GM23338 (cell line): ENCODE measurements at places on chromosomes 7 and 10. TPM values are rescaled to one million over a fixed set of nuclear protein-coding genes. Genes with fewer than 3 reads are reported as not detected.

- H3K4me3 ChIP-seq: no peak overlapping the region
- H3K27me3 ChIP-seq: no peaks in the 10 kb centered on the region
- H3K4me1 ChIP-seq: peaks cover 6% of the 10 kb centered on the region; the same call in 1 of the 2 replicates
Measured at GRCh38 chr7:25752967-25753791, 398.8 kb upstream of the NFE2L3 start.

ATOH7 gene
- 1.2 and 1.8 TPM in 2 replicates for total RNA-seq

DNA sequence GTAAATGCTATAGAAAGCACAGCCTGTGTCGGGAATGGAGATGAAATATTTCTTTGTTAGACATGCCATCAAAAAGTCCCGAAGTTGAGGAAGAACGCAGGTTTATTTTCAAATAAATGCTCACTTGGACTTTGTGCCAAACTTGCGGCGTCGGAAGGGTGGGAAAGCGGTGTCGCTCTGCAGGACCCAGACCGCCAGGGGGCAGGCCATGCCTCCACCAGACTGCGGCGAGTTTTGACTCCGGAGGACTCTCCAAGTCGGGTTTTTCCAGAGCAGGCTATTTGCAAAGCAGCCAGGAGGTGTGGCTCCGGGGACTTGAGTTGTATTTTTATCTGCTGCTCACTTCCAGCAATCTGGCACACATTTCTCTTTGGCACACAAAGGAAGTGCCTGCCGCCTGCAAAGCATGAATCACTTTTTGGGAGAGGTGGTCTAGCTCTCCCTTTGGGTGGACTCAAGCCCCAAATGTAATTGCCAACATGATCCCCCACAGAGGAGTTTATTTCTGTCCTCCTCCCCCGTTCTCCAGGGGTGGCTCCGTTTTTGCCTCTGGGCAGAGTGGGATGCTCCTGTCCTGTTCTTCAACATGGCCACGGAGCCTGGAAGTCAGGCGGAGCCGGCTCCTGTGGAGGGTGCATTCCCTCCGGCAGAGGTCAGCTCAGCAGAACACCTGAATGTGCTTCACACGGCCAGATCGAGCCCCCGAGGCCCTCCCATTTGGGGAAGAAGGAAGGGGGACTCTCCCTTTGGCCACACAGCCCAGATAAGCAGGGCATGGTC, 82.3 kb upstream of the GPR26 start:
- no peaks in the 10 kb centered on the region for H3K36me3 ChIP-seq
- no peak overlapping the region for H3K27ac ChIP-seq
- peak; percentile 97 for DNase-seq
- peak overlapping the region; percentile 27; the same call in 1 of the 2 replicates for H3K4me3 ChIP-seq
- H3K4me1 ChIP-seq: peaks cover 16% of the 10 kb centered on the region; the same call in 1 of the 2 replicates
- peaks cover 4% of the 10 kb centered on the region; the same call in 1 of the 2 replicates for H3K27me3 ChIP-seq

DNA sequence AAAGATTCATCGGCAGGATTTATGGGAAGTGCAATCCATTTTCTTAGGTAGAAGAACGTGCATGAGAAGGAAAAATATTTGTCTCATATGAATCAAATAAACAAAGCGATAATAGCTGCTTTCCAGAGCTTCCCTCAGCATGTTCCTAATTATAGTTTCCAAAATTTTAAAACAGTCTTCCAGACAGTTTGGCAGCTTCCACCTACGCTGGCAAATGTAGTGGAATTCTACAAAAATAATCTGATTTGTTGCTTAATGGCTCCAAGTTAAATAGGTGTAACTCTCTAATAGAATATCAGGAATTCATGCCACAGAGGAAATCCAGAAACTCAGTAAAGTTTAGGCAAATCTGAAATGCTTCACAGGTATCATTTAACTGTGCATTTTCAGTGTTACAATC, 23.3 kb upstream of the AGBL3 start:
- no peak for DNase-seq
- peaks cover 49% of the 10 kb centered on the region for H3K36me3 ChIP-seq
- H3K27ac ChIP-seq: no peak overlapping the region
- no peaks in the 10 kb centered on the region for H3K4me1 ChIP-seq

DNA sequence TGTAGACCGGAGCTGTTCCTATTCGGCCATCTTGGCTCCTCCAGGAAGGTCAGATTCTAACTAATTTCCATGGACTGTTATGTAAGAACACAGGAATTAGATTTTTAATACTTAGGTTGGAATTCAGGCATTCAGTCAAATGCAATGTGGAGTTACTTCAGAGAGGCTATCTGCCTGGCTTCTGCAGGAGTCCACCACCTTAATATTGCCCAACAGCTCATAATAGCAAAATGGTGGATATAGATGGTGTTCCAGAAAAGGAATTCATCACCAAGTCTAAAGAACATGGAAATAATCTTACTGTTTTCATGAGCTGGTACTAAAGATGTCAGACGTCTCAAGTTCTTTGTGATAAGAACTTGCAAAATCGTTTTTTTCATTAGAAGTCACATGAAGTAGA, 39.5 kb downstream of the CRHR2 start:
- H3K4me3 ChIP-seq: peak overlapping the region; percentile 56
- H3K36me3 ChIP-seq: no peaks in the 10 kb centered on the region
- no peaks in the 10 kb centered on the region for H3K27me3 ChIP-seq

- no peak overlapping the region for H3K27ac ChIP-seq
- DNase-seq: no peak
- no peaks in the 10 kb centered on the region for H3K27me3 ChIP-seq
Measured at GRCh38 chr10:124011464-124011863, 81.9 kb downstream of the CHST15 start.

GRCh38 chr10:17181751-17182150, 19.7 kb downstream of the TRDMT1 start:
- DNase-seq: peak; percentile 17
- no peak overlapping the region for H3K4me3 ChIP-seq
- peaks cover 14% of the 10 kb centered on the region for H3K4me1 ChIP-seq
- no peak overlapping the region for H3K27ac ChIP-seq
- H3K36me3 ChIP-seq: no peaks in the 10 kb centered on the region

GRCh38 chr7:133070562-133070961, 11.3 kb downstream of the CHCHD3 start:
- H3K4me1 ChIP-seq: peaks cover 12% of the 10 kb centered on the region
- H3K4me3 ChIP-seq: no peak overlapping the region
- peaks cover 5% of the 10 kb centered on the region; the same call in 1 of the 2 replicates for H3K36me3 ChIP-seq
- no peaks in the 10 kb centered on the region for H3K27me3 ChIP-seq
- DNase-seq: peak; percentile 41
- peak overlapping the region; percentile 68 for H3K27ac ChIP-seq

GRCh38 chr7:128194533-128195282, 46.4 kb upstream of the LEP start:
- no peaks in the 10 kb centered on the region for H3K36me3 ChIP-seq
- no peak for DNase-seq
- peaks cover 18% of the 10 kb centered on the region for H3K4me1 ChIP-seq
- no peak overlapping the region for H3K27ac ChIP-seq

GRCh38 chr7:28533731-28534531, 121.6 kb downstream of the CREB5 start:
- DNase-seq: no peak
- no peaks in the 10 kb centered on the region for H3K27me3 ChIP-seq
- H3K4me3 ChIP-seq: no peak overlapping the region
- H3K27ac ChIP-seq: no peak overlapping the region

DNA sequence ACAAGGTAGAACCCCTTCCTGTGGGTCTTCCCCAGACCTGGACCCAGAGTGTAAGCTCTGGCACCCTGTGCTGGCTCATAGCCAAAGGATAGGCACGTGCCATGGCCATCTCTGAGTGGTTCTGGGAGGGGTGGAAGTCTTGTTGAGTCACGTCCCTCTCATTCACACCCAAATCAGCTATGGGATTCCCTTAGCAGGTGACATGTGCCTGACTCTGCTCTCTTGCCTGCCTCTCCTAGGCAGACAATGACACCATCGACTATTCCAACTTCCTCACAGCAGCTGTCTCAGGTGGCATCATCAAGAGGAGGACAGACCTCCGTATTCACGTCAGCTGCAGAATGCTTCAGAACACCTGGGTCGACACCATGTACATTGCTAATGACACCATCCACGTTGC, 59.8 kb downstream of the C10orf120 start:
- H3K27ac ChIP-seq: no peak overlapping the region
- H3K27me3 ChIP-seq: no peaks in the 10 kb centered on the region
- no peaks in the 10 kb centered on the region for H3K36me3 ChIP-seq
- H3K4me3 ChIP-seq: no peak overlapping the region

DNA sequence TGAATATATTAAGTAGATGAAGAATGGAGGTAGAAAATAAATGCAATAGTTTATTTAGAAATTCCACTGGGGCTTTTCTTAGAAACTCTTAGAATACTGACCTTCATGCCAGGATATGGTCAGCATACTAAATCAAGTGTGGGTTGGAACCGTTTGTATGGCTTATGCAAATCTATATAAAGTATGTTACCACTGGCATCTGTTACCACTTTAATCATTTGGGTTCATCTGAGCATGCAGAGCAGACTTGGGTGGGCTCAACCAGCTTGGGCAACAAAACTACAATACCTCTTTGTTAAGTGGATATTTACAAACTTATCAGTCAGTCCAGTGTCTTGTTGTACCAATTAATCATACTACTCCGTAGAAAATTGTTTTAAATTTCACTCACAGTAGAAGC, 125.8 kb downstream of the CRPPA start:
- no peak for DNase-seq
- no peak overlapping the region for H3K27ac ChIP-seq
- H3K27me3 ChIP-seq: no peaks in the 10 kb centered on the region
- no peak overlapping the region for H3K4me3 ChIP-seq
- no peaks in the 10 kb centered on the region for H3K36me3 ChIP-seq

DNA sequence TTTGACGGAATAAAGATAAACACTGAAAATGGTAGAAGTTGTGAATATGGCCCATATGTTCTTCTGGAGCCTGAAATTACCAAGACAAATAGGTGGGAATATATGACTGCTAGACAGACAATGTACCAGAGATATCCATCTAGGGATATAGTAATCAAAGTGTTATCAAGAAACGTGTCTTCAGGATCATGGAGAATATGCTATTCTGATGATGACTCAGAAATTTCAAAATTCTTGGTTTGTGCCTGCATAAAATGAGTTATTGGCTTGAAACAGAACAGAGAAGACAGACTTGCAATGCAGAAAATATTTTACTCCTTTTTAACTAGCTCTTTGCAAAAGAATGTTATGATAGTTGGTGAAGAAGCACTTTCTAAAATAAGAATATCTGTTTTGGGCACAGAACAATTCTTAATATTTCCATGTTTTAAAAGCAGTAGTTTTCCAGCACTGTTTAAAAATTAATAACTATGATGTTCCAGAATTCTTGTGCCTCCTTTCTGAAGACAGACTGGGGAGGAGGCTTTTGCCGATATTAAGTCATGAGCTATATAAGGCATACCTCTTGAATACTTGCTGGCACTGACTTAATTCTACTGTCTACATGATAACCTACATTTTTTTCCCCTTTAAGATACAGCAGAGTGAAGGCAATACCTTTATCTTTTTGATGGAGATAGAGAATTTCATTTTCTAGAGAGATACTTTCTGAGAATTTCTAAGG, 34.4 kb upstream of the CABCOCO1 start:
- H3K27ac ChIP-seq: no peak overlapping the region
- no peaks in the 10 kb centered on the region for H3K27me3 ChIP-seq
- H3K4me1 ChIP-seq: peaks cover 16% of the 10 kb centered on the region
- no peak for DNase-seq
- no peaks in the 10 kb centered on the region for H3K36me3 ChIP-seq

DNA sequence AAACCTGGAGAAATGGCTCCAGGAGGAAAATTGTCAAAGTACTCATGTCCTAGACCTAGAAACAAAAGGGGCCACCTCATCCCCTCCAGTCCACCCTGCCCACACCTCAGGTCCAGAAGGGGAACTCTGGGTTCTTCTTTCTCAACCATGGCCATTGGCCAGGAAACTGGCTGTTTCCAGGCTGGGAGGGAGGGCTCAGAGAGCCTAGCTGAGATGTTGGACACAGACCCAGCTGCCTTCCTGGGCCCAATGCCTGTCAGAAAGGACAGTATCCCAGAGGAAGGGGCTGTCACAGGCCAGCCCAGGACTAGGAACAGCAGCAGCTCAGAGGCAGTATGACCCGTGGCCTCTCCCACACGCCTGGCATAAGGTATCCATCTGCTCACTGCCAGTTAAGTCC, 9.6 kb downstream of the GRID1 start:
- peaks cover 25% of the 10 kb centered on the region for H3K27me3 ChIP-seq
- no peaks in the 10 kb centered on the region for H3K36me3 ChIP-seq
- no peak overlapping the region for H3K27ac ChIP-seq
- no peak overlapping the region for H3K4me3 ChIP-seq
- no peak for DNase-seq
